Breast epithelium (tissue), 4 donors: ENCODE measurements at places on chromosomes 2 and 18. TPM values are rescaled to one million over a fixed set of nuclear protein-coding genes. Genes with fewer than 3 reads are reported as not detected.

- no peak for DNase-seq
These were observed 255.2 kb upstream of the RASGRP3 start for GRCh38 chr2:33221046-33221784.

- no peak for DNase-seq
These were observed 898.7 kb downstream of the BCL11A start for GRCh38 chr2:59654710-59655109.

DNA sequence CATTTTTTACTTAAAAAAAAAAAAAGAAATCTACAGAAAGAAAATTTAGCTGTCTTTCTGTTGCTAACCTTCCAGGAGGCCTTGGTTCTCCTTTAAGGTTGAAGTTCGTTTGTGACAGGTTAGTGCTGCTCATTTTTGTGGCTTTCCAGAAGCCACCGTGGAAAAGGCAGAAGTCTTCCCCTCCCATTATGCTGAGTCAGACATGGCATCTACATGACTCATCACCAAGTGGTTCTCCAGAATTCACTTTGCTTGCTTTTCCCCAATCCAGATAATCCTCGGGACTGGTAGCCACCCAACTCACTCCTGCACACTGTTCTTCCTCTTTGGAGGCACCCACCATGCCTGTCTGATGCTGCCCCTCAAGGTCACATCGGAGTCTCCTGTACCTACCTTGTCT is 228.7 kb downstream of the PIK3C3 start:
- no peak for DNase-seq

DNA sequence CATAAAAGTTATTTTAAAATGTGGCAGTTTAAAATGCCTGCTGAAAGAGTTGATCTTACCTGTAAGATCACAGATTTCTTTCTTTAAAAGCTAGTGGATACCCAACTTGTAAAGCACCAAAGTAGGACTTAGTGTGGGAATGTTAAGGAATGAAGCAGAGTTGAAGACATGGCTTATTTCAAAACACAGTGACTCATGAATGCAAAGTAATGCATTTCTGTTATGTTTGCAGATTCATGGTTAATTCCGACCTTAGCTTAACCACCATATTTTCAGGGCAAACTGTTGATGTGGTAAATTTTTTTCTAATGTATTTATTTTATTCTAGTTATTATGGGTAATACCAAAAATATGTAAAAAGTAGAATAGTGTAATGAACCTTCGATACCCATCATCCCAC is 206.8 kb upstream of the FOSL2 start:
- no peak for DNase-seq

GRCh38 chr2:49754381-49754780 is 600.1 kb upstream of the FSHR start:
- no peak for DNase-seq

DNA sequence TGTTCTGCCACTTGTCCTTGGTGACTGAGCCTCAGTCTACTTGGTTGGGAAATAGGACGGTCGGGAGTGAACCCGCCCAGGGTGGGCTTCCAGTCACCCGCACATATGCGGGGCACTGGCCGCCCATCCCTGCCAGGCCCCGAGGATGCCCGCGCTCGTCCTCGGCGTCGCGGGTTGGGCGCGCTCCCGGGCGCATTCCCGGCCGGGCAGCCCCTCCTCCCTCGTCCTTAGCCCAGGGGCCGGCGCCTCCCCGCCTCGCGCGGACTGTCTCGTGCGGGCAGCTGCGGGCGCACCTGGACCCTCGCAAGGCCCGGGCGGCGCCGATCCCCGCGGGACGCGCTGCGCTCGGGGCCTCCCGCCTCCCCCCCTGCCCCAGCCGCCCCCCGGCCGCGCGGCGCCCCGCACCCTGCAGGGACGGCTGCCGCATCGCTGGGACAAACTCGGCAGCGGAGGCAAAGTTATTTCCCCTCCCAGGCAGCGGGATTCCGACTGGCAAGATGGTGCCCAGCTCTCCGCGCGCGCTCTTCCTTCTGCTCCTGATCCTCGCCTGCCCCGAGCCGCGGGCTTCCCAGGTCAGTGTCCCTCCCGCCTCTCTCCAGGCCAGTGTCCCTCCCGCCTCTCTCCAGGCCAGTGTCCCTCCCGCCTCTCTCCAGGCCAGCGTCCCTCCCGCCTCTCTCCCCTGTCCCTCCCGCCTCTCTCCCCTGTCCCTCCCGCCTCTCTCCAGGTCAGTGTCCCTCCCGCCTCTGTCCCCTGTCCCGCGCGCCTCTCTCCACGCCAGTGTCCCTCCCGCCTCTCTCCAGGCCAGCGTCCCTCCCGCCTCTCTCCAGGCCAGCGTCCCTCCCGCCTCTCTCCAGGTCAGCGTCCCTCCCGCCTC is at the start of gene FBLN7:
Gene FBLN7 (plus strand): TSS at position 227 of the 874 bp plus-strand sequence. CDS start 271 bp downstream, at position 498.
- DNase-seq = no peak

DNA sequence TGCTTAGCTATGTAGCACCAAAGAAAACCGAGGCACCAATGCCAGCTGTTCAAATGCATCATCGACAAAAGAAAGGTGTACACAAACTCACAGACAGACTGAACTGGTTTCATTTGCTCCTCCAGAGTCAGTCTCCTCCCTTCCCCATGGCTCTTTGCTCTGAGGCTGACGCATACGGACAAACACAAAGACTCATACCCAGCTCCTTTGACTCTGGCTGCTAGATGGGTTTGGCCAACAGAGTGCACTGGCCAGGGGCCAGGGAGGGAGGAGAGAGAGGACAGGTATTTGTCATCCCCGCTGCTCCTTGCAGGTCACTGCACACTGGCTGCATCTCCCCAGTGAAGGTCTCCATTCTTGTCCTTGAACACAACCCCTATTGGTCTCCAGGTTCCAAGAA is 40.7 kb downstream of the DNER start:
- no peak for DNase-seq

GRCh38 chr18:8167026-8167425 is 442.2 kb upstream of the RAB12 start:
- DNase-seq = no peak

DNA sequence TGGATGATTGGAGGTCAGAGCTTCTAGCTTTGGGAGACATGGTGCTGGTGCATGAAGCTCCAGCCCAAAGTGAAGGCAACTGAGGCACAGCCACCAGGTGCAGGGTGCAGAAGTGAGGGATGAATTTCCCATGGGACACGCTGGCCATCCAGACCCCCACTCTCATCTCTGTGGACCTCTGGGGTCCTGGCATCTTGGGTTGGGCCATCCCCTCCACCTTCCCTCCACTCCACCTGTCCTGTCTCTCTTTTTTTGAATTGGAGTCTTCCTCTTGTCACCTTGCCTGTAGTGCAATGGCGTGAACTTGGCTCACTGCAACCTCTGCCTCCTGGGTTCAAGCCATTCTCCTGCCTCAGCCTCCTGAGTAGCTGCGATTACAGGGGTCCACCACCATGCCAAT is 3.4 kb downstream of the NGEF start:
- no peak for DNase-seq

GRCh38 chr2:86176597-86176996 is 18.7 kb downstream of the IMMT start:
- no peak for DNase-seq

DNA sequence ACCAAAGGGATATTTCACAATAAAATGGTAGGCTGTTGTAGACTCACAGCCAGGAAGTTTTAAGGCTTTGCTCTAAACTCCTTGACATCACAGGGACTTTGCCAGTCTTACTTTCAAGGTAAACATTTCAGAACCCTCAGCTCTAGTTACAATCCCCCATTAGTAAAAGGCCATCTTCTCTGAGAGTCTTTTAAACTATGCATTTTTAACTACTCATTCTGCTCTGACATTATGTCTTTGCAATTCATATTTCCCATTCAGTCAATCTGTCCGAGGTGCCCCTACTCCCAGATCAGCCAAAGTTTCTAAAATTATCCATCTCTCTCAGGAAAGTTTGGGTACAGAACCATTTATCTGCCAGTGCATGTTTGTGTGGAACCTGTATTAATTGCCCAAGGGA is 1094.1 kb downstream of the TDRD15 start:
- no peak for DNase-seq

DNA sequence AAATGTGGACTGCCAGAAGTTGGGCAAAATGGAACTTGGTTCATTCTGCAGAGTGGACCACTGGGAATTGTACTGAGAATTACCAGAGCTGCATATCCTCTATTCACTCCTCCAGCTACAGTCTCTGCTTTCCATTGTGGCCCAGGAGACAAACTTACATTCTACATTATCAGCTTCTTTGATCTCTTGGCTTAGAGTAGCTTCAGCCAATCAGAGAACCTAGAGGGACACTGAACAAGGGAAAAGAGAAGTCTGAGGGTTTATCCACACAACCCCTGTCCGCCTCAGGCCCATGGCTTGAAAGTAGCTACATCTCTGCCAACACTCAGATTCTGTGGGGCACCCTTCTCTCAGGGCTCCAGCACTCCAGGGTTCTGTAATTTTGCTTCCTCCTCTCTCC is 251.1 kb downstream of the TRIB2 start:
- no peak for DNase-seq

DNA sequence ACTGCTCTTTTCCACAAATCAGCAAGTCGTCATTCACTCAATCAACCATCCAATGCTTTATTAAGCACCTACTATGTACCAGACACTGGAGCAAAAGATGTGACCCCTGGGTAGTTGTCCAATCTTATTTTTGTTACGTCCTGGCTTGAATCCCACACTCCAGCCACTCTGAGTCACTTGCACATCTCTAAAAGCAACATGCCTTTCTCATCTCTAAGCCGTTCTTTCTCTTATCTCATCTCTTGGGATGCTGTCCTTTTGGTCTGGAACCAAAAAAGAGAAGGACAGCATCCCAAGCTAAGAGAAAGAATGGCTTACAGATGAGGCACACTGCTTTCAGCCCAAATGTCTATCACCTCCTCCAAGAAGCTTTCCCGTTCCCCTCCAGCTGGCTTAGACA is 58.8 kb downstream of the RNF152 start:
- DNase-seq = no peak

GRCh38 chr18:56460581-56460980 is 177.8 kb downstream of the TXNL1 start:
- no peak for DNase-seq

DNA sequence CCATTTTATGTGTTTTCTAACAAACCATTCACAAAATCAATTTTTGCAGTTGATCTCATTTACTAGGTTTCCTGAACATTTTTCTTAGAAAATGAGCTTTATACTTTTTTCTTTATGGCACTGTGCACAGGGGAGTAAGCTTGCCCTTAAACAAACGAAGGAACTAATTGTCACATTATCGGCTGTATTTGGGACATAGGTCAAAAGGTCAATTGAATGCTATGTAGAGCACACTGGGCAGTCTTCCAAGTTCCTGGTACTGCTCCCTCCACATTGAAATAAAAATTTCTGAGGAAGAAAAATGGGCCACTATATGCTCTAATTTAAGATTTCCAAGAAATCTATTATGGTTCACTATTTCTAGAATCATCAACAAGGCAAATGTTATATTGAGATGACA is 93.6 kb upstream of the TMEFF2 start:
- no peak for DNase-seq

DNA sequence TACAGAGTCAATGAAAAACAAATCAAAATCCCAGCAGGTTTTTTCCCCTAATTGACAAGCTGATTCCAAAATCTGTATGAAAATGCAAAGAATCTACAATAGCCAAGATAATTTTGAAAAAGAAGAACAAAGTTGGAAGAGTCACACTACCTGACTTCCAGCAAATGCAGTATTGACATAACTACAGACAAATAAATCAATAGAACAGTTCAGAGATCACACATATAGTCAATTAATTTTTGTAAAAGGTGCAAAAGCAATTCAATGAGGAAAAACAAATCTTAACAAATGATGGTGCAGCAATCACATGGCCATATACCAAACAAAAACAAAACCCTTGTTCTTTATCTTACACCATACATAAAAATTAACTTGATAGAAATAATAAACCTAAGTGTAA is 74.6 kb upstream of the ST8SIA5 start:
- no peak for DNase-seq

- DNase-seq = no peak
These were observed 22.0 kb upstream of the INHBB start for GRCh38 chr2:120323807-120324399.

DNA sequence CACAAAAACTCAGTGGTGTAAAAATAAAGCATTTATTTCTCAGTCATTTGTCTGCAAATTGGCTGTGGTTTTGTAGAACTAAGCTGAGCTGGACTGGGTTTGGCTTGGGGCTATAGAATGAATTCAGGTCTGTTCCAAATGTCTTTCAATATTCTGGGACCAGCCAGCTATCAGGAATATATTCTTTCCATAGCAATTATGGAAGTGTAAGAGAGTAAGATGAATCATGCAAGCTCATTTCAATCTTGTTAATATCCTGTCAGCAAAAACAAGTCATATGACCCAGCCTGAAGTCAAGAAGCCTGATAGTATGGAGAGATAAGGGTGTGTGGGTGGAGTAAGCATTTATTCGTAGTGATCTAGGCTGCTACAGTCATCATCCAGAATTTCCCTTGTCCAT is 481.0 kb upstream of the CDH2 start:
- no peak for DNase-seq

DNA sequence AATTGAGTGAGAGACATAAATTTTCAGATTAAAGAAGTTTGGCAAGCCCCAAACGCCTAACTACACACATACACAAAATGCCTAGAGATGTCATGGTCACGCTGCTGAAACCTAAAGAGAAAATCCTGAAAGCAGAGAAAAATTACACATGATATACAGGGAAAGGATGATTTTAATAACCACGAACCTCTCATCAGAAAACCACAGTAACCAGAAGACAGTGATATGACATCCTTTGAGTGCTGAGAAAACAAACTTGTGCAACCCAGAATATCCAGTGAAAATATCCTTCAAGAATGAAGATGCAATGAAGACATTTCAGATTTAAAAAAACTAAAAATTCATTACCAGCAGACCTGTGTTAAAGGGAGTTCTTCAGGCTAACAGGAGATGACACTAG is 122.4 kb upstream of the LMAN1 start:
- DNase-seq = no peak

DNA sequence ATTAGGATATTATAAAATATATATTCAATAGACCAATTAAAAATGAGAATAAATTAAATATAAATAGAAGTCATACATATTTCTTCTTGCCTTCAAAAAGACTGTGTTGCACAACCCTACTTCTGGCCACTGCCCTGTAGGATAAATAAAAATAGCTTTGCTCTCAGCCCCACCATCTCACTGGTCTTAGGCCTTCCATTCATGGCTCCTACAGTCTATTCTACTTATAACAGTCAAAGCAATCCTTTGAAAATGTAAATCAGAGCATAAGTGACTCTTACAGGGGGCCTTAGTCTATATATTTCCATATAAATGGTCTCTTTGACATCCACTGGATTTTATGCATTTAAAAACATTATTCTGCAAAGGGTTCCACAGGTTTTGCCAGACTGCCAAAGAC is 72.9 kb downstream of the KLF7 start:
- no peak for DNase-seq

GRCh38 chr2:183070942-183071844 is 7.4 kb upstream of the DUSP19 start:
- no peak for DNase-seq

- DNase-seq = no peak
These were observed 6.5 kb upstream of the CAPN10 start for GRCh38 chr2:240579771-240580614.

PLCD4 gene
- total RNA-seq = 8.0 TPM

ZNF804A gene
- total RNA-seq = under 0.01 TPM

CLEC4F gene
- not detected for total RNA-seq

UGT1A10 gene
- not detected for total RNA-seq

ACOXL gene
- not detected for total RNA-seq

TNS1 gene
- 141 TPM for total RNA-seq

WNT10A gene
- 0.88 TPM for total RNA-seq

GPBAR1 gene
- total RNA-seq = 22.2 TPM

TMEFF2 gene
- not detected for total RNA-seq

SERPINB11 gene
- not detected for total RNA-seq
